ENCODE measurements at places on chromosomes 7 and 10.

GRCh38 chr10:21021843-21022594, 124.9 kb upstream of the NEBL start:
- no peak for DNase-seq

DNA sequence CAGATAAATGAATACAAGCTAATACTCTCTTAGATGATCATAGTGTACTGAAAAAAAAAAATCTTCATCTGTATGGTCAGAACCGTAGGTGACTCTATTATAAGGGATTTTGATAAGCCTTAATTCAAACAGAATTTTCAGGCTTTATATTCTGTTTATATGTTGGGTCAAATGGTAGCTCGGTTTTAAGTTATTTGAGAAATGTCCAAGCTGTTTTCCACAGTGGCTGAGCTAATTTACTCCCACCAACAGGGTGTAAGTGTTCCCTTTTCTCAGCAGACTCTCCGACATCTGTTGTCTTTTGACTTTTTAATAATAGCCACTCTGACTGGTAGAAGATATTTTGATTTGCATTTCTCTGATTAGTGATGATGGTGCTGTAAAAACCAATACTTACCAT, 328.8 kb upstream of the MAGI2 start:
- no peak for DNase-seq

GRCh38 chr7:101816595-101817470, 593 bp upstream of the CUX1 start:
- no peak for DNase-seq

- DNase-seq, result peak; percentile 75
Observed at GRCh38 chr10:24723386-24723787, 300 bp downstream of the ARHGAP21 start.

GRCh38 chr10:36171953-36172940, 530.2 kb upstream of the FZD8 start:
- DNase-seq, result no peak

- DNase-seq, result no peak
Observed at GRCh38 chr10:47111329-47111862, 188.6 kb upstream of the GDF10 start.

- DNase-seq, result no peak
Observed at GRCh38 chr10:58952162-58952601, 224.3 kb upstream of the PHYHIPL start.

DNA sequence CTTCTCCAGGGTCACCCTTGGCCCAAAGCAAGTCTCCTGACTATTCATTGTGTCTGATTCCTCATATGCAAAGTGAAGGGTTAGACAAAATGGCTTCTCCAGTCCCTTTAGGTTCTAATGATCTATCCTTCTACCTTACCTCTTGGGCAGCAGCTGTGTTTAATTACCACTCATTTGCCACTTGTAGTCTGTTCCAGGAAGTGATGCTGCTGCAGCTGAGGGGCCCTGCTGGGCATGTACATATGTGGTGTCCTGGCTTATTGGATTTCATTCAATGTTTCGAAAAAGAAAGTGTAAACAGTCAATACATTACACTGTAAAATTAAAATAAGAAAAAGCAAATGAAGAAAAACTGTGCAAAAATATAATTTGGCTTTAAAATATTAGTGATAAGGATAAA, 36.6 kb downstream of the SCIN start:
- DNase-seq, result no peak

DNA sequence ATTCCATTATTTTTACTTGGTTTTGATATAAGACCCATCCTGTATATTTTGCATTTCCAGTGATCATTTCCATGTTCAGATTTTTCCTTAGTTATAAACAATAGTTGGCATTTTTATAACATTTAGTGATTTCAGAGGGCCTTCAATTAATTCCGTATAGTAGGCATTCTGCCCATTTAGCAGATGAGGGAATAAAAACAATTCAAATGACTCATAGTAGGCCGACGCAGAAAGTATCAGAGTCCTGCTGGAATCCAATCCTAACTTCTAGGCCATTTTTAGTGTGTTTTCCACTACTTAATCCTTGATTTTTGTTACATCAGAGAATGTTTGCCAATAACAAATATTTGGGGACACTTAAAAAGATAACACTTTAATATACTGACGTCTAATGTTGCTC, 15.4 kb downstream of the RNF32 start:
- no peak for DNase-seq

DNA sequence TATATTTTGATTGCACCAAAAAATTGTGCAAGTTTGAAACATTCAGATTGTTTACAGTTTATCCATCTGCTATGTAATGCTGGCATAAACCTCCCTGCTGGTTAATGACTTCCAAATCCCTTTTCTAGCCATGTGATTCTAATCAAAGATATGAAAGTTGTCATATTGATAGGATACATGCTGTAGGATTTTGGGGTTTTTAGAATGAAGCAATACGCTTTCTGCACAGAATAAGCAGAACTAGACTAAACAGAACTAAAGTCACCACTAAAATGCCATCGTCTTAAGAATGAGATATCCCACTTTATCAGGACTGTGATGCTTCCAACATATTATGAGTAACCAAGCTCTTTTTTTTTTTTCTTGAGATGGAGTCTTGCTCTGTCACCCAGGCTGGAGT, 856 bp downstream of the SSMEM1 start:
- DNase-seq, result no peak

DNA sequence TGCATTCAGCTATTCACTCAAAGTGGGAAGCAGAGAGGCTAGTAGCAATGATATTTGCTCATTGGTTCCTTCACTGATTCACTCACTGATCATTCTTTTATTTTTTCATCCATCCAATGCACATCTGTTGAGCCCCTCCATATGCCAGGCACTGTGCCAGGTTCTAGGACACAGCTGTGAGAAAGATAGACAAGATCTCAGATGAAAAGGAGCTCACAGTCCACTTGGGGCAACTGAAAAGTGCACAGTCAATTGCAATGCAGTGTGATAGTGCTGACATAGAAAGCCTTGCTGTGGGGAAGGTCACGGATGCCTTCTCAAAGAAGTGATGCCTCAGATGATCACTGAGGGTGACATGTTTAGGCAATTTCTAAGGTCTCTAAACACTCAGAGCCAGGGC, 262.3 kb downstream of the PTEN start:
- no peak for DNase-seq

- DNase-seq, result no peak
Observed at GRCh38 chr7:12475362-12476063, 71.8 kb upstream of the VWDE start.

DNA sequence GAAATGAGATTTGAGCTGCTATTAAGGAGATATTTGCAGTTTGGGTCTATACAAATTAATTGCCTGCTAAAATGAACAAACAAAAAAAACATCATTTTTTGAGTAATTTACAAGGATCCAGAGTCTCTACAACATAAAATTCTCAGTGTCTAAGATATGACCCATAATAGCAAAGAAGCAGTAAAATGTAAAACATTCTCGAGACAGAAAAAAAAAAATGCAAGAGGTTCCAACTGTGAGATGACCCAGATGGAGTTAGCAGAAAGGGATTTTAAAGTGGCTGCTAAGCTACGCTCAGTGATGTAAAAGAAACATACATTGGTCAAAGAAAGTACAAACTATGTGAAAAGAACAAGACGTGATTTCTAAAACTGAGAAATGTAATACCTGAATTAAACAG, 471.0 kb downstream of the SH2D4B start:
- no peak for DNase-seq

DNA sequence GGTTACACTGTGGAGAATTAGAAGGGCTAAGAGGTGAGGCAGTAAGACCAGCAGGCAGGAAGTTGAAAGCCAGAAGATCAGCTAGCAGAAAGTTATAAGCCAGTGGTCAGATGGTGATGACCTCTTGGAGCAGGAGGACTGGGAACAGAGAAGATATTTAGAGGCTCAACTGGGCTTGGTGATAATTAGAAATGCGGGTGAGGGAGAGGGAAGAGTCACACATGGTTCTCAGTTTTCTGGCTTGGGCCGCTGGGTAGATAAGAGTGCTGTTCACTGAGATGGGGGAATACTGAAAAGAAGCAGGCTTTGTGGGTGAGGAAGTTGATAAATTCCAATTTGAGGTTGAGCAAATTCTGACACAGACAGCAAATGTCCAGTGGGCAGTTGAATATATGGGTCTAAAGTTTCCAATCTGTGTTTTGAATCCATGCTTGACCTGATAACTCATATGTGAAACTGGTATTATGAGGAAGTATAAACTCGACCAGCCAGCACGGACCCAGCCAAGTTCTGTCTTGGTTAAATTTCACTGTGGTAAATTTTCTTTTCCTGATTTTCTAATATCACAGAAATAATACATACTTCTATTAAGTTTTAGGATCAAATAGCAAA, 22.7 kb downstream of the LSMEM1 start:
- no peak for DNase-seq

DNA sequence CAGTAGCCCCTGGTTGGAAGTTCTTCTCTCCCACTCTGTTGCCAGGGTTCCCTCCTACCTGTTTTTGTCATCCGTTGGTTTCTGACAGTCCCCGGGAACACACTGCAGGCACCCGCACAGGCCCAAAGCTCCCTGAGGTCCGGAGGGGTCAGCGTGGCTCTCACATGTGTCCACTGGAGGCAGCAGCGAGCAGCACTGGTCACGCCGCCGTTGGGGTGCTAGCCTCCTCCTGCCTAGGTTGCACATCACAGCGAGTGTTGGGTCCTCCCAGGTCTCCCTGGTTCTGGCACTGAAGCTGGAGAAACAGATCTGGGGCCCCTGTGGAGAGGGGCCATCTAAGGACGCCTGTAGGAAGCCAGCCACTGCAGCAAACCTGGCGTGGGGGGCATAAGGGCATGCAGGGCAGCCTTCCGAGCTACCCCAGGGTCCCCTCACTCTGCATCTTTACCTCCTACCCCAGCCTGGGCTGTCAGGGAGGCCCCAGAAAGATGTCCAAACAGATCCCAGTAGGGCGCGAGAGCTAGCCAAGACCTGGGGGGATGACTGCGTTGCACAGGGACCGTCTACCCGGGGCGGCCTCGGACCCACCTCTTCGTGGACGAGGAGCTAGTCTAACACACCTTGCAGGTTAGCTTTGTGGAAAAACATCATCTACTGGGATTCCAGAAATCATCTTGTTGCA, 28.9 kb downstream of the LRRC27 start:
- no peak for DNase-seq

DNA sequence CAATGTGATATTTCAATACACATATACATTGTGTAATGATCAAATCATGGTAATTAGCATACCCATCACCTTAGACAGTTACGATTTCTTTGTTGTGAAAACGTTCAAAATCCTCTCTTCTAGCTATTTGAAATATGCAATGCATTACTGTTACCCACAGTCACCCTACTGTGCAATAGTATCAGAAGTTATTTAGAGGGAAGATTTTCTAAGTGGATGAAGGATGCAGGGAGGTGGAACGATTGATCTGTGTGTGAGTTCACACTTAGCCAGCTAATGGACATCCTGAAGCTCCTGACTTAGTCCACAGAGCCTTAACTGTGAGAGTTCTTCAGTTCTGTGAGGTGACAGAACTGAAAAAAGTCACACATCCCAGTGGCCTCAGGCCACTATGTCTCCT, 97.2 kb upstream of the LAMB4 start:
- DNase-seq, result no peak

- DNase-seq, result no peak
Observed at GRCh38 chr7:137142376-137142775, 201.2 kb downstream of the PTN start.

DNA sequence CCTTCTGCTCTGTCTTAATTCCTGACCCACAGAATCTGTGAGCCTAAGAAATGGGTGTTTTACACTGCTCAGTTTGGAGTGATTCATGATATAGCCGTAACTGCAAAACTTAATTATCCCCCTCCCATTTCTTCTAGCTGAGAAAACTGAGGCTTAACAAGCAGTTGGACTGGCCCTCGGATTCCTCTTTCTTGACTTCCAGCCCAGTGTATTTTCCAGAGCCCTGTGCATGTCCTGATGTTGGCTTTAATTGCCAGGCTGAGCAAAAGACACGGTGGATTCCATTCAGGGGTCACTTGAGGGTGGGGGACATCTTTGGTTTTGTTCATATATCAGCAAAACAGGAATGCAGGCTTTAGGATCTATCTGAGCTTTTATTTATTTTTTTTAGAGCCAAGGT, 489.8 kb downstream of the TYW1 start:
- no peak for DNase-seq

- DNase-seq, result no peak
Observed at GRCh38 chr10:69042417-69042816, 45.5 kb upstream of the SRGN start.

- peak; percentile 87 for DNase-seq
Observed at GRCh38 chr7:40717242-40717641, 582.4 kb downstream of the SUGCT start.

- DNase-seq, result peak; percentile 73
Observed at GRCh38 chr7:1555046-1555812, 776 bp downstream of the TMEM184A start.

DNA sequence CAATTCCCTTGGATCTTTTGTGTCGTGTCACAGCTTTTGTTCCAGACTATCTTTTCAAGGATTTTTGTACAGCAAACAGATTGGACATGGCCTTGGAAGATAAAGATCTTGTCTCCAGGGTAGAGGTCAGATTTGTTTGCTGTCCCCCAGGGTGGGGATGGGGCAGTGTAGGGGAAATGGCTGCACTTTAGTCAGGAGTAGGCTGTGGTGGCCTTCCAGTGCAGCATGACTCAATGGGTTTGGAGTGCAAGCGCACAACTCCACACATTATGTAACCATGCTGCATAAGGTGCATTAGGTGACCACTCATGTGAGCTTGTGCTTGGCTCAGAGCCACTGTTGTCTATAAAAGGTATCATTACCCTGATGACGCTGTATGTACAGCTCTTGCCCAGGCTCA, 23.9 kb upstream of the ADAMTS14 start:
- DNase-seq, result no peak

DNA sequence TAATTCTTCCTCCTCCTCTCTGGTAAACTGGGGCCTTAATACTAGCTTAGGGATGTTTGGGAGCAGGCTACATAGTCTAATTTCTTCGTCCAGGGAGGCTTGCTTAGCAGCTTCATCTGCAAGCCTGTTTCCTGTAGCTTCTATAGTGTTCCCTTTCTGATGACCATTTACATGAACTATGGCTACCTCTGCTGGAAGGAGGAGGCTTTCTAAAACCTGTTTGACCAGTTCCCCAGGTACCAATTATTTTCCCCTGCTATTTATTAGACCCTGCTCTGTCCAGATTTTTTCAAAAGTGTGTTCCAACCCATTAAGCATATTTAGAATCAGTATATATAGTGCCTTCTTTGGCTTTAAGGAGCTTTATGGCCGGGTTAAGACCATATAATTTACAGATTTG, 38.8 kb upstream of the DNAH11 start:
- no peak for DNase-seq

- DNase-seq, result no peak
Observed at GRCh38 chr10:66223656-66224055, 702.2 kb upstream of the LRRTM3 start.
